Ovary (tissue), 10 donors: ENCODE measurements at places on chromosomes 1 and 21. TPM values are rescaled to one million over a fixed set of nuclear protein-coding genes. Genes with fewer than 3 reads are reported as not detected.

ARMH1 gene
- 3.3 TPM for polyA plus RNA-seq

PM20D1 gene
- polyA plus RNA-seq: 0.05 TPM

MX2 gene
- 4.3 TPM for polyA plus RNA-seq

DMBX1 gene
- not detected for polyA plus RNA-seq

PLEKHG5 gene
- polyA plus RNA-seq: 2.0 TPM
